Hematopoietic multipotent progenitor cell treated with erythropoietin and hydrocortisone succinate and interleukin-3 and kit ligand, for 4 days (in vitro differentiated cells): ENCODE measurements at places on chromosomes 16 and 17.

- no peak for DNase-seq
These were observed 68.5 kb downstream of the ZDHHC7 start for GRCh38 chr16:84942786-84943185.

- DNase-seq, result no peak
These were observed 265.0 kb downstream of the RBFOX1 start for GRCh38 chr16:7597677-7598076.

DNA sequence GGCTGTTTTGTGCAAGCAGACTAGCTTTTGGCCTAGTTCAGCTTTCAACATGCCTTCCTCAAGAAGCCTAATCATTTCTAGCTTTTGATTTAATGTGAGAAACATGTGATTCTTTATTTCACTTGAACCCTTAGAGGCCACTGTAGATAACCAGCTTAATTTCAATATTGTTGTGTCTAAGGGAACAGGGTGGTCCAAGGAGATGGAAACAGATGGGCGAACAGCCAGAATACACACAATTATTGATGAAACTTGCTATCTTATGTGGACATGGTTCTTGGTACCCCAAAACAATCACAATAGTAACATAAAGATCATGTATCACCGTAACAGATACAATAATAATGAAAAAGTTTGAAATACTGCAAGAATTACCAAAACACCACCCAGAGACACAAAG lies 4.8 kb downstream of the NPRL3 start:
- DNase-seq, result no peak

DNA sequence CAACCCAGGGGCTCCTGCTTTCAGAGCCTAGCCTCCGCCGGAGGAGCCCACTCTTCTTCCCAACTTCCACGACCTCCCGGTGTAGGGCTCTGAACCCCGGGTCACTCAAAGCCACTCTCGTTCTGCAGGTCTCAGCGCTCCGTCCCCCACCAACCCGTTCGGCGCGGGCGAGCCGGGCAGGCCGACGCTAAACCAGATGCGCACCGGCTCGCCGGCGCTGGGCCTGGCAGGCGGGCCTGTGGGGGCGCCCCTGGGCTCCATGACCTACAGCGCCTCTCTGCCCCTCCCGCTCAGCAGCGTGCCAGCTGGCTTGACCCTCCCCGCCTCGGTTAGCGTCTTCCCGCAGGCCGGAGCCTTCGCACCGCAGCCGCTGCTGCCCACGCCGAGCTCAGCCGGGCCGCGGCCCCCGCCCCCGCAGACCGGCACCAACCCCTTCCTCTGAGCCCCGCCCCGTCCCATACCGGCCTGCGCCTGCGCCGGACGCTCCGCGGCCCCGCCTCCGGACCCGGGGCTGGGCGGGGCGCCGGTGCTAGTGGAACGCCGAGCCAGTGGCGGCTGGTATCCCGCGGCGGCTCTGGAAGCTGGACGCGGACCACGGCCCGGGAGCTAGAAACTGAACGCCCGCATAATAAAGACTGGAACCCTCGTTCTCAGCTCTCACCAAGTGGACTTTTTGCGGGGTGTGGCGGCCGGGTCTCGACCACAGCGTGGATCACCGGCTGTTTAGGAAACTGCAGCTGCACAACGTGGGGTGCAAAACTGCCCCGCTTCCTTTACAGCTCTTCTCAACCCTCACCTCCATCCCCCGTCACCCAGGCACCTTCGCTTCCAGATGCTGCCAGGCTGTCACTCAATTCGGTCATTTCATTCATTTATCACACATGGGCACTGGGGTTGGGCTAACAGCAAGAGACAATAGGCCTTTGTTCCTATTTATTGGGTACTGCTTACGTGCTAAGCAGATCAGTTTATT lies 5.0 kb upstream of the SPATA20 start:
- DNase-seq, result peak; percentile 88

- DNase-seq, result peak; percentile 36
These were observed 345 bp downstream of the TSC2 start for GRCh38 chr16:2048116-2048543.

DNA sequence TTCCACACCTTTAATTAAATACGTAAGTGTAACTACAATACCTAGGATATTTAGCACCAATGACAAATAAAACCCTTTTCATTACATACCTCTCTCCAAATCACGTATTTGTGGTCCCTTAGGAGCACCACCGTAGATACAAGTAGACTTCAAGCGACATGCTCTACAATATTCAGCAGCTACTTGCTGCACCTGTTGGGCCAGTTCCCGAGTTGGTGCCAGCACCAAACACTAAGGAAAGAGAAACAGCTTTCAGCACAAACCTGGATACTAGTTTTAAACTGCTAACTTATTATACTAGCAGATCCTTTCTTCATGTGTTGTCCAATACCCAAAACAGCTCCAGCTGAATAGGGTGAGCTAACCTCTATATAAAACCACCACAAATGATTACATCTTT lies 2.7 kb downstream of the DDX5 start:
- DNase-seq, result no peak

GRCh38 chr16:30656974-30657865 lies 1.0 kb upstream of the FBRS start:
- no peak for DNase-seq

GRCh38 chr17:4674685-4674998 lies 29.3 kb downstream of the PELP1 start:
- no peak for DNase-seq

- no peak for DNase-seq
These were observed 2.8 kb upstream of the NOS2 start for GRCh38 chr17:27802962-27803680.

DNA sequence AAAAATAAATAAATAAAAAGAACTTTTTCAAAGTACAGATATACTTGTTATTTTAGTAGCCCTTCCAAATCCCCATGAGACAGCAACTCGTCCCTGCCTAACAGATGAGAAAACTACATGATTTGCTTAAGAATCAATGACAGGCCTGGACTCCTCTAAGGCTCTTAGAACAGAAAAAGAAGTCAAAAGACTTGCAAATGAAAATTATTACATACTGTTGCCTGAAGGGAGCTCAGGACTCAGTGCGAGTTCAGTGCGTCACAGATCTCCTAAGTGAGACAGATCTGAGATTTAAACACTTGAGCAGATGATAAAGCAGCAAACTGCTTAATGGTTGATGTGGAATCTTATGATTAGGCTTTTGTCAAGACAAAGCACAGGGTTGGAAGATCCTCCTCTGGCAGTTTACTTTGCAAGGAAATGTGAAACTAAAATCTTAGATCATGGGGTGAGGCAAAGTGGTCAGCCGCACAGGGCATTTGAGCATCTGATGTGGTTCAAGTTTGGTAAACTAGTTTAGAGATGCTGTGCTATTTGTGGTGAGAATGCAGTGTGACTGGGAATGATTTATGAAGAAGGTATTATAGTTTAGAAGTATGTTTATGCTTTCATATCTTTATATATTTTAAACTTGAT lies 138.1 kb downstream of the TRIM37 start:
- DNase-seq, result no peak

GRCh38 chr16:50497592-50497991 lies 50.6 kb upstream of the NKD1 start:
- DNase-seq, result no peak
